Activated CD8-positive, alpha-beta memory T cell treated with anti-CD3 and anti-CD28 coated beads for 48 hours (primary cell): ENCODE measurements at places on chromosomes 13 and 19.
A peak's percentile ranks its signal among the peaks of the same experiment; 100 is the strongest.

- DNase-seq: no peak
These were observed 1.3 kb downstream of the ALOX5AP start for GRCh38 chr13:30736461-30737320.

DNA sequence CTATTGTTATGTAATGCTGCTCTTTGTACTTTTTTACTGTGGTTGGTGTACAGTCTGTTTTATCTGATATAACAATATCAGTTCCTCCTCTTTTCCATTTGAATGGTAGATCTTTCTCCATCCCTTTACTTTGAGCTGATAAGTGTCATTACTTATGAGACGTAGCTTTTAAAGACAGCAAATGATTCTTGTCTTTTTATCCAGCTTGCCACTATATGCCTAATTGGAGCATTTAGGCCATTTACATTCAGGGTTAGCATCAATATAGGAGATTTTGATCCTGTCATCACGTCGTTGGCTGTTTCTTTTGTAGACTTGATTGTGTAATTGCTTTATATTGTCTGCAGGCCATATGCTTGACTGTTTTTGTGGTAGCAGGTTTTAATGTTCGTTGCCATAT lies 894.2 kb upstream of the ATXN8OS start:
- DNase-seq: no peak

GRCh38 chr13:24618011-24618955 lies 61.9 kb upstream of the ATP12A start:
- DNase-seq: peak; percentile 61

GRCh38 chr13:24071423-24072075 lies 89.0 kb upstream of the SPATA13 start:
- no peak for DNase-seq

DNA sequence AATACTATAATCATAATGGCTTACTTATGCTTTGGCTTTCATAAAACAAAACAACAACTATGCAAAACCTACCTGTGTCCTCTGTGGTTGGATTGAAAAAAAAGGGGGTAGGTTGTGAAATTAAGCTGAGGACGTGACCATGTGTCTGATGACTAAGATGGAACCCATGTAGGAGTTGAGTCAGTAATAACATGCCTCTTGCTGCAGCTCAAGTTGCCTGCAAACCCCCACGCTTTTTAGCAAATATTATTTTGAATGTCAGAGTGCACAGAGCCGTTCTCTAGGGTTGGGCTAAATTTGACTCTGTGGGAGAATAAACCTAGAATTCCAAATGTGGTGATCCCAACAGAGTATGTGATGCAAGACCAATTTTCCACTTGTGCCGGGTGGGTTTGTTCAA lies 209.3 kb downstream of the KCNRG start:
- no peak for DNase-seq

GRCh38 chr13:25770601-25771000 lies 281.2 kb downstream of the SHISA2 start:
- DNase-seq: no peak

DNA sequence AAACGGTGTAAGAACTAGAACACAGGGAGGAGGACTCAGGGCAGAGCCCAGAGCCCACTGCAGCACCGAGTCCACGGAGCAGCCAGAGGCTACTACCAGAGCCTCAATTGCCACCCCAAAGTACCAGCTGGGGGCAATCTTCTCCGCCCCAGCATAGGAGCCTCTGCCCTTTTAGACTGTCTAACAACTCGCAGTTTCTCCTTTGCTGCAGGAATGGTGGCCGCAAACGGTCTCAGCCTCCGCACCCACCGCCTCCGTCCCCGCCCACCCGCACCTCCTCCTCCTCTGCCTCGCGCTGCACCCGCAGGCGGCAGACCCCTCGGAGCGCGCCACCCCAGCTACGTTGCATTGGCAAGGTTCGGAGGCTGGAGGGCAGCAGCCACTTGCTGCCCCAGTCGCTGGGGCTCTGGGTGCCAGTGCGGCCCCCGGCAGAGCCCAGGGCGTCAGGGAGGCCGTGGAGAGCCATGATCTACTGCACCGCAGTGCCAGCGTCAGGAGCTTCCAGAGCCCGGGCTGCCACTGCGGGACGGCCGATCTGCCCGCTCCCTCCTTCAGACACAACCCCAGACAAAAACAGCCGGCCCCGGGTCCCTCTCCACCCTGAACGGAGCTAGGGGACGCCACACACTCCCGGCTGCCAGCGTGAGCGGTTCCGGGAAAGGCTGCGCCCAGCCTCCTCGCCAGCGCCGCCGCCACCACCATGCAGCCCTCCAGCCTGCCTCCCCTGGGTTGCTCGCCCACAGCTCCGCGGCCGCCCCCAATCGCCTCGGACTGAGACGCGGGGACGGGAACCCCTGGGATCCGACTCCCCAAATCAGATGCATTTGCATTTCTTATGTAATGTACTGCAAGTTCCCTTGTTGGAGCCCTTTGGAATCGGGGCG lies 1.8 kb downstream of the FGF14 start:
- DNase-seq: no peak

DNA sequence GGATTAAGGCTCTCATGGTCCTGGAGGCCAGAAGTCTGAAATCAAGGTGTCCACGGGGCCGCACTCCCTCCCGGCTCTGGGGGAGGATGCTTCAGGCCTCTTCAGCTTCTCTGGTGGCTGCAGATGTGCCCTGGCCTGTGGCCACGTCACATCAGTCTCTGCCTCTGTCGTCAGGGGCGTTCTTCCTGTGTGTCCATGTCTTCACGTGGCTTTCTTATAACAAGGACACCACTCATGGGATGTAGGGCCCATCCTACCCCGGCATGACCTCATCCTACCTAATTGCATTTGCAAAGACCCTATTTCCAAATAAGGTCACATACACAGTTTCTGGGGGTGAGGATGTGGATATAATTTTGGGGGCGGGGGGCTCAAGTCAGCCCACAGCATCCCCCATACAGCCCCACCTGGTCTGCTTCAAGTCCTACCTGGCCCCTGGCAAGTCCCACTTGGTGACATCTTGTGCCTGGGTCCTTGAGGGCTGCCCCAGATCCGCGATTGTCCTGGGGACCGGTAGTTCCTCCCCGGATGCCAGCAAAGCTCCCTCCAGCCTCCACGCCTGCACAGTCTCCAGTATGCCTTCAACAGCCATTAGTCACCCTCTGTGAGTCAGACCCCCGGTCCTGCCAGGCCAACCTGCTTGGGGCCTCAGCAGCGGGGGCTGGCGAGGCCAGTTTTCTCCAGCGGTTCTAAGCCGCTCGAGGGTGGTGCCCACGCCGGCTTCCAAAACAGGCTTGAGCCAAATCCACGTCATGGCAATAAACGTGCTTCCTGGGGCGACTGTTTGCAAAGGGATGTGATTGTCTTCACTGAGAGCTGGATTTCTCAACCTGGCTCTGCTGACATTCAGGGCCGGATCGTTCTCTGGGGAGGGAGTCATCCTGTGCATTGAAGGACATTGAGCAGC lies 32.2 kb downstream of the MYO9B start:
- DNase-seq: no peak
